NCI-H1105 (cell line): ENCODE measurements at places on chromosomes 5 and 9.

DNA sequence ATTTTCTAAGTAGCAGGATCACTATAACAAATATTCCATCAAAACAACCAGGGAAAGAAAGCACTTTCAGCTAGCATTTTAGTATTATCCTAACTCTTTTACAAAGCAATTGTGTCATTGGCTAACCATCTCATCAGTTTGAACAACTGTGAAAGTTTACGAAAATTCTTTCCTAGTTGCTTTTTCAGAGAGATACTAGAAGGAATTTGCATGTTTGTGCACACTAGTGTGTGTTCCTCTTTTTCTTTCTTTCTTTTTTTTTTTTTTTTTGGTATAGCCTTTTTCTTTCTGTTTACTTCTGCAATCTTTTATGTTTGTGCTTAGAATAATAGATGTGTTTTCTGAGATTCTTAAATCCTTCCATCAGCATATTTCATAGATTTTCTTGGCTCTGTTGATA is 124.7 kb upstream of the SEMA6A start:
- DNase-seq: no peak

DNA sequence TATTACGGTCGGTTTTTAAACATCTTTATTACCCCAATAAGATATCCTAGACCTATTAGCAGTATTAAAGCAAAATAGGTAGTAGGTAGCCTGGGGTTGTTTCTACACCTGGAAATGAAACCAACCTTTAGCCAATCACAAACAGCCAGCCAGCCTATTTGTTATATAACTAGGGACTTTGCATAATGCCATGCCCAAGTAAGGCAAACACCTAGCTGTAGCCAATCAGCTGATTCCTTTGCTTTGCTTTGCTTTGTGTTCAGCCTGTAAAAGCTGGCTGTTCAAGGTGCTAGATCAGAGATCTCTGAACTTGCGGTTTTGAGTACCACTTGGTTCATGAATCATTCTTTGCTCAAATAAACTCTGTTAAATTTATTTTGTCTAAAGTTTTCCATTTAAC is 46.5 kb upstream of the SETD9 start:
- DNase-seq: no peak

GRCh38 chr5:10317825-10318682 is 10.4 kb upstream of the CMBL start:
- DNase-seq: no peak

DNA sequence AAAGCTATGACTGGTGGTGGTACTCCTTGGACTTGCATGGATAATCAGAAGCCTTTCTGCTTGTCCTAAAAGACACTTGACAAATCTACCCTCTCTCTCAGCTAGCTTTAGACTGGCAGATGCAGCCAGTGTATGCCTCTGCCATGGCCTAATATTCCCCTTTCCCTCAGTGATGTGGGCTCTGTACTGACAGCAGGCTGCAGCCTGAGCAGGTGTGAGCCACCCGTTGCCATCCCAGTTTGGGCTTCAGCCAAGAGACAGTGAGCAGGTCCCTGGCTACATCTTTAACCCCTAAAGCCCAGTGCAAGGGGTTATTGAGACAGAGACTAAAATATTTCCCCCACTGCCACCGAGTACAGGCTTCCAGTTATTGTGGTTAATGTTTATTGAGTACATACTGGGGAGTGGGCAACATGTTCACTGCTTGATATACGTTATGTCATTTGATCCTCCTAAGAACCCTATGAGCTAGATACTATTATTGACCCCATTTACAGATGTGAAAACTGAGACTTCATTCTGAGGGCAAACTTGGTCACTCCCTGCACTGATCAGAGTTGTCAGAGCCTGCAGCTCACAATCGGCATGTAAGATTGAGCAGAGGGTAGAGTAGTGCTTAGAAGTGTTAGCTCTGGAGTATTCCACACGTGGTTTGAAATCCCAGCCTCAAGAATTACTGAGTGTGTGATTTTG is 254.2 kb downstream of the ARHGAP26 start:
- peak; percentile 47 for DNase-seq

GRCh38 chr5:81359108-81359507 is 34.8 kb downstream of the ACOT12 start:
- DNase-seq: no peak

DNA sequence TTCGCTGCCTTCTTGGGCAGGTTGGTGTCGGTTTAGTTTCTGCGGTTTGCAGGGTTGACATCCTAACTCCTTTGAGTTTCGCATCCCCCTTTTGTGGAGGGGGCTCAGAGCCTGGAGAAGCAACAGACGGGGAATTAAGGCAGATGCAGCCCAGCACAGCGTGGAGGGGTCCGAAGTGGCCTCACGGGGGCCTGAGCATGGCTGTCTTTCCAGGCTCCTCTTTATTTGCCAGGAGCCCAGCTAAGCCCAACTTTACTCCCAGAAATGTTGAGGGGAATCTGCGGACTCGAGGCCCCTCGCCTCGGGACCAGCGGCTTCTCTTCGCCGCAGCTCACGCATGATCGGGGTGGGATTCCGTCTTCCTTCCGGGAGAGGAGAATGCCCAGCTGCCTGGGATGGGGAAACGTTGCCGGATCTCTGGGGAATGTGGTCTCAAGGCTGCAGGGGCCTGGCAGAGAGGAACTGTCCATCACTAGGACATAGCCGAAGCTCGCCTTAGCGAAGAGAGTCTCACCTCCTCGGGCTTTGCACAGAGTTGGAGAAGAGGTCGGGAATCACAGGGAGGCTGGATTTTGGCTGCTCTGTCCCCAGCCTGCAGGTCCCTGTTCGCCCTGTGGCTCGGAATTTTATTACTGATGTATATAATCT is 1.3 kb downstream of the RAI14 start:
- no peak for DNase-seq

DNA sequence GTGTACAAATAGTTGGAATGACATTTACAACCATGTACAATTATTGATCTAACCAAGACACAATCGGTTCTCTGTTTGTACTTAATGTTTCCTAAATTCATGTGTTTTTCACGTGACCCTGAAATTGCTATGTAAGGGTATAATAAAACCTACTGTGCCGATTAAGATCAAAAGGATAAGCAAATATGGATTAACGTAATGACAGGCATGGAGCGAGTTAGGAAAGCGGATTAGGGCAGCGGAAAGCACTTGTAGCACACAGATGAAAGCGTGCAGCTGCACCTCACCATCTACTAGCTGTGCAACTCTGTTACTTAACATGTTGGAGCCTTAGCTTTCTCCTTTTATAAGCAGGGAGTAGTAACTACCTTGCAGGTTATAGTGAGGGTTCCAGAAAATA is 38.3 kb upstream of the ZFYVE16 start:
- no peak for DNase-seq

- DNase-seq: no peak
These were observed 26.6 kb downstream of the WNT8A start for GRCh38 chr5:138110266-138110963.

GRCh38 chr5:151234476-151235238 is 10.8 kb upstream of the CCDC69 start:
- no peak for DNase-seq

DNA sequence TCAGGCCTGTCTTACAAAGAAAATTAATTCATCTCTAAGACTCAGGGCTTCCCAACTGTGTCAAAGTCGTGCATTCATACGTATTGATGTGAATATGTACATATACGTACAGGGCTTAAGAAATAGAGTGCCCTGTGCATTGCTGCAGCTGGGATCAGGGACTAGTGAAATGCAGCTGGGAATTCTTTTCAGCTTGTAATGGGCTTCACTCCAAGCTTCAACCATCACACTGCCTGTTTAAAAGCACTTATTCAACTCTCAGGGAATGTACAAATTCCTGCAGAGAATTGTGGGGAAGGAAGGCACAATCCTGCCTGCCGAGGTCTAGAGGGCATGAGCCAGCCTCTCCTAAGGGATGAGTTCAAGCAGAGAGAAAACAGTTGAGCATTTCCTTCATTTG is 59.6 kb upstream of the MAN2A1 start:
- no peak for DNase-seq

DNA sequence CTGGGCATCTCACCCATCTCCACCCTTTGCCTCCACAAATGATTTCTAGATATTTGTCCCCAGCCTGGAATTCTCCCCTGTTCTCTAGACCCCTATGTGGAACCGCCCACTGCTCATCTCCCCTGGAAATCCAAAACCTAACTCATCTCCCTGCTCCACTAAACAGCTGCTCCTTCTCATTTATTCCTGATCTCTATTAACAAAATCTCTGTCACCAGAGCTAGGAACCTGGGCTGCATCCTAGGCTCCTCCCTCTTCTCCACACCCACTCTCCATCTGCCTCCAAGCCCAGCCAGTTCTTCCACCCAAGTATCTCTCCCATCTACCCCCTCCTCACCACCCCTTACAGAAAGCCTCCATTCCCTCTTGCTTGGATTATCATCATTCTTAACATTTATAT is 24.0 kb upstream of the SYNPO start:
- no peak for DNase-seq

GRCh38 chr5:126523818-126524510 is 71.1 kb downstream of the ALDH7A1 start:
- DNase-seq: no peak

DNA sequence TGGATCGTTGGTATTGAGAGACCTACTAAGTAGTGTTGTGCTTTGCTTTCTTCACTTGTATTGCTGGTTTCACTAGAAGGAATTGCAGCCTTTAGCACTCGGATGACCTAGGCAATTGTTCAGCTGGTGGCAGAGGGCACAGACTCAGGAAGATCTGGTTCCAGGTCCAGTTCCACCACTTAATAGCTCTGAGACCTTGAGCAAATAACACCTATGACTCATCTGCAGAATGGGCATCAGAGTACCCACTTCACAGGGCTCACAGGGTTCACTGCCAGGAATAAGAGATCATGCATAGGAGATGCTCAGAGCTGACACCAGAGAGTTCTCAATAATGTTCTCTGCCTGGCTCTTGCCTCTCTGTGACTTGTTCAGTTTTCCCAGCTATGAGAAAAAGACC is 133.6 kb downstream of the SIL1 start:
- no peak for DNase-seq

GRCh38 chr5:173941758-173942401 is 47.1 kb upstream of the C5orf47 start:
- DNase-seq: no peak

DNA sequence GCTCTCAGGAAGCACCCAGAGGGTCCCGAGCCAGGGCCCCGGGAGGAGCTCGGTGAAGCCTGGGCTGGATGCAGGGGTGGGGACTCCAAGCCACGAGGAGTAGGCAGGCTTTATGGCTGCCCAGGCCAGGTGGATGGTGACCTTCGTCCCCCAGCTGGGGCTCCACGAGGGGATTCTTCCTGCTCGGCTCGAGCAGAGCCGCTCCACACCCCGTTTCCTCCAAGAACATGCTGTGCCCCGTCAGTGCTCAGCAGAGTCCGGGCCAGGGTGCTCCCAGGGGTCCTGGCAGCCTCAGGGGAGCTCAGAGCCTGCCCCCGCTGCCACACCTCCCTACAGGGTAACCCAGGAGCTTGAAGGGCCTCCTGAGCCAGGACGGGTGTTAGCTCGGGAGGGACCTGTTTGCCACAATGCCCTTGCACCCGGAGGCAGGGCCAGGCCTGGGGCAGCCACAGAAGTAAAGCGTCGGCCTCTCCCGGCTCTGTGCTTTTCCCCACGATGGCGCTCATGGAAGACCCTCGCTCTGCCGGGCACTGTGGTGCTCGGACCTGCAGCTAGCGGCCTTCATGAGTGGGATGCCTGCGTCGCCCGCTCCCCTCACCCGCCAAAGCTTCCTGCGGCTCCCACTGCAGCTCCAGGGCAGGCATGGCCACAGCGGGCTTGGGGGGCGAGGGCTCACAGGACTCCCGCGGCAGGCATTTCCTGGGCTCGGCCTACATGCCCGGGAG is 86.8 kb downstream of the KCNT1 start:
- DNase-seq: no peak

GRCh38 chr5:133376986-133377385 is 235.4 kb downstream of the FSTL4 start:
- DNase-seq: no peak

- DNase-seq: no peak
These were observed 75.8 kb downstream of the POU5F2 start for GRCh38 chr5:93665648-93666047.

DNA sequence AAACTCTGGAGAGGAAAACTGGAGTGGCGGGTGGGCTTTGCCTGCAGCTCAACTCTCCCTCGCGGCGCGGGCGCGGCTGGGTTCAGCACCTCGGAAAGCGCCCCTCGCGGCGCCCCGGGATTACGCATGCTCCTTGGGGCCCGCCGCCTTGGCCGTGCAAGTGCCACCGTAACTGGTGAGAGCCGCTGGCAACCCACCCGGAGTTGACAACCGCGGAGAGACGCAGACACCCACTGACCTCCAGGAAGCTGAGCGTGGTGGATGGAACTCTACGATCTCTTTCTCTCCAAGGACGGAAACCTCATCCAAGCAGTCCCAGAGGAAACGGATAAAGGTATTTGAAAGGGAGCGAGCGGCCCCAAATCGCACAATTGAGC is 194 bp upstream of the RXFP3 start:
- DNase-seq: no peak

DNA sequence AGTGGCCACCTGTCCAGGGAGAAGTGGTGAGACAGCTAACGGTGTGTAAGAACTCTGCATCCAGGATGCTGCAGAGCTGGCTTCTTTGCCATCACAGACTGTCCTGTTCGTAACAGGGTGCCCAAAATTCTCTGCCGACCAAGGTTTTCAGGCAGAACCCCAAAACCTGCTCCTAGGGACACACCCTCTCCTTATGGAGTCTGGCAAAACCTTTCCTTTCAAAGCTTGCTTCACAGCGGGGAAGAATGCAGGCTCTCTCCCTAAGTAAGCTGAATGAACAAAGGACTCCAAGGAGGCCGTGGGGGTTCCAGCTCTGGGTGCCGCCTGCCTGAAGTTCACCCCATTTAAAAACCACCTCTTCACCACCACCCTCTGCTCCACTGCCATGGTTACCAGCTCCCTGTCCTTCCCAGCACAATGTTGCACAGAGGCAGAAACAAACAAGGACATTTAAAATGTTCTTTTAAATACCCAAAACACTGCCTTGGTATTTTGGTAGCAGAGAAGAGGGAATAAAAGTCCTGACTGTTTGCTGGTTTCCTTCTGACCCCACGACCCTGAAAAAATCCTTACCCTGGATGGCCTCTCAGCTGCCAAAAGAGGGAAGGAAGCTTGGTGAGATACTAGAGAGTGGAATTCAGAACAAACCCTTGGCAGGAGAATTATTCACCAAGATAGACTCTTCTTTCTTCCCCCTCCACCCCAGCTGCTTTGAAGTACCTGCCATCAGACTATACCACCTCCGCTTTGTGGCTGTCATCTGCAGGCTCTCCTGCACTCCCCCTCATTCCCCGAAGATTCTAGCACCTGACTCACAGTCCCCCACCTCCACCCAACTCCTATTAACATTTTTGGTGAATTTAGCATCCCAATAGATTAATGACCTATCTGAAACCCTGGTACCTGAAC is 7.1 kb upstream of the KLF9 start:
- DNase-seq: no peak

- no peak for DNase-seq
These were observed 55.2 kb upstream of the TMEM215 start for GRCh38 chr9:32728181-32728580.

DNA sequence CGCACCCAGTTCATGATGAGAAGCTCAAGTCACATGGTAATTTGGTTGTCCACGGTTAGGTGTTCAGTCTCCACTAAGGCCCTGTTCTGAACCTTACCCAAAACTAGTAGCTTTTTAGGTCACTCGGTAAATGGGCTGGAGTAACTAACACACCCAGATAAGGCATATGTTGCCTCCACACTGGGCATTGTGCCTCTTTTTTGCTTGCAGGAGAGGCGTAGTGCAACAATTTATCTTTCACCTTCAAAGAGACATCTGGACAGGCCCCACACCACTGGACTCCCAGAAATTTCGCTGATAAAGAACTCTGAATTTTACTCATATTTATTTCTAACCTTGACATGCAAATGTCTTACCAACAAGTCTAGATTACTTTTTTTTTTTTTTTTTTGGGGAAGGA is 16.8 kb upstream of the PTGES start:
- DNase-seq: no peak

- DNase-seq: no peak
These were observed 223 bp downstream of the NR3C1 start for GRCh38 chr5:143403334-143403592.
